ENCODE measurements at places on chromosomes 5 and 9. TPM values are rescaled to one million over a fixed set of nuclear protein-coding genes. Genes with fewer than 3 reads are reported as not detected.

DNA sequence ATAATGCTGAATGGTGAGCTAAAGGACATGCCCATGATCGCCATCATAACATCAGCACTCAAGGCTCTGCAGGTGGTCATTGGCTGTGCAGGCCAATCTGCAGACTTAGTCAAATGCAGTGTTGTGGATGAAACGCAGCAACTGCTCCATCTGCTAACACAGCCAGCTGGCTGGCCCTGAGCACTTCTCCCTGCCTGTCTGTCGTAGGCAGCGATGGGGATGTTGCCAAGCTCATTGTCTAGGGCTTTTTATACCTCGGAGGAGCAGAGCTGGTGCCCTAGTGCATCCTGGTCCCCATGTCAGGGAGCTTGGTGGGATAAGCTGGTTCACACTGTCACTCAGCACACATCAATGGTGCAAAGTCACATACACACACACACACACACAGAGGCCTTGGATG, 189.4 kb downstream of the TENT4A start:
- H3K36me3 ChIP-seq = no peaks in the 10 kb centered on the region
- H3K4me1 ChIP-seq = peaks cover 13% of the 10 kb centered on the region
- H3K27ac ChIP-seq = no peak overlapping the region
- no peak overlapping the region for H3K4me3 ChIP-seq
- H3K27me3 ChIP-seq = no peaks in the 10 kb centered on the region

- peaks cover 2% of the 10 kb centered on the region for H3K27me3 ChIP-seq
- no peaks in the 10 kb centered on the region for H3K36me3 ChIP-seq
- H3K4me1 ChIP-seq = peaks cover 9% of the 10 kb centered on the region
- no peak overlapping the region for H3K4me3 ChIP-seq
- no peak overlapping the region for H3K27ac ChIP-seq
Observed at GRCh38 chr9:131335368-131335755, 45.8 kb downstream of the PLPP7 start.

Gene ANKRD34B
- total RNA-seq = 0.05 TPM

Gene FCN2
- not detected for total RNA-seq

Gene GMCL2
- total RNA-seq = not detected

GRCh38 chr5:19767987-19768386, 220.0 kb downstream of the CDH18 start:
- H3K4me3 ChIP-seq = no peak overlapping the region
- peaks cover 6% of the 10 kb centered on the region for H3K4me1 ChIP-seq
- DNase-seq = no peak
- H3K27ac ChIP-seq = no peak overlapping the region

GRCh38 chr9:72349240-72349639, 15.8 kb downstream of the ZFAND5 start:
- peaks cover 8% of the 10 kb centered on the region for H3K4me1 ChIP-seq
- no peak overlapping the region for H3K4me3 ChIP-seq
- peaks cover 7% of the 10 kb centered on the region for H3K36me3 ChIP-seq
- no peak overlapping the region for H3K27ac ChIP-seq
- H3K27me3 ChIP-seq = no peaks in the 10 kb centered on the region

Gene NR4A3
- total RNA-seq = 0.93 TPM

Gene KCNN2
- 2.7 TPM for total RNA-seq

DNA sequence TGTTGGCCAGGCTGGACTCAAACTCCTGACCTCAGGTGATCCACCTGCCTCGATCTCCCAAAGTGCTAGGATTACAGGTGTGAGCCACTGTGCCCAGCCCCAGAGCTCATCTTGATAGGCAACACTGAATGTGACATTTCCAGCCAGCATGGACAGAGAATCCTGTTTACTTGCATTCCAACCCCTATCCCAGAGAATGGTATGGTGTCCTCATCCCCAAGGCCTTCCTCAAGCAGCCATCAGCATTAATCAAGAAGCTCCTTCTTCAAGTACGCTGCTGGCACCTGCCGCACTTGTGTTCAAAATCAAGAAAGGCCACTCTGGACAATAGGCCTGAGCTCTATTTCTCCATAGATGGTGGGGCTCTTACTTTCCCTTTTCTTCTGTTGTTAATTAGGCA, 40.2 kb downstream of the STARD4 start:
- no peak for DNase-seq
- H3K4me1 ChIP-seq = no peaks in the 10 kb centered on the region
- H3K27me3 ChIP-seq = no peaks in the 10 kb centered on the region
- no peak overlapping the region for H3K4me3 ChIP-seq
- H3K27ac ChIP-seq = no peak overlapping the region
- no peaks in the 10 kb centered on the region for H3K36me3 ChIP-seq

DNA sequence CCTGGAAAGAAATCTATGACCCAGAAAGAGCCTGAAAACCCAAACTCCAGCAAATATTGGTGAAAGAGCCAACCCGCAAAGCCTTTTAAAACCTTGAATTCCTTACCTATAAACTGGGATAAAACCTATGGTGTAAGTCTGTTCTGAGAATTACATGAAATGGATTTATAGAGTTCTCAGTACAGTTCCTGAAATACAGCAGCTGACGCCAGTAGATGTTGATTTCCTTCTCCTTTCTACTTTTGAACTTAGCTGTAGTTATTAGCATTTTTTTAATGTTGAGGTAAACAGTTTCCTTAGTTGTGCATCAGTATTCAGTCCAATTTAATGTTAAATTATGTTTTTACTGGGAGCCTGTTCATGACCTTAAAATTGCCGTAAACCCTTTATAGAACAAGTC, 3.7 kb downstream of the SPIN1 start:
- peaks cover 41% of the 10 kb centered on the region for H3K4me1 ChIP-seq
- peaks cover 13% of the 10 kb centered on the region for H3K27me3 ChIP-seq
- H3K4me3 ChIP-seq = peak overlapping the region; percentile 44
- no peak overlapping the region for H3K27ac ChIP-seq

DNA sequence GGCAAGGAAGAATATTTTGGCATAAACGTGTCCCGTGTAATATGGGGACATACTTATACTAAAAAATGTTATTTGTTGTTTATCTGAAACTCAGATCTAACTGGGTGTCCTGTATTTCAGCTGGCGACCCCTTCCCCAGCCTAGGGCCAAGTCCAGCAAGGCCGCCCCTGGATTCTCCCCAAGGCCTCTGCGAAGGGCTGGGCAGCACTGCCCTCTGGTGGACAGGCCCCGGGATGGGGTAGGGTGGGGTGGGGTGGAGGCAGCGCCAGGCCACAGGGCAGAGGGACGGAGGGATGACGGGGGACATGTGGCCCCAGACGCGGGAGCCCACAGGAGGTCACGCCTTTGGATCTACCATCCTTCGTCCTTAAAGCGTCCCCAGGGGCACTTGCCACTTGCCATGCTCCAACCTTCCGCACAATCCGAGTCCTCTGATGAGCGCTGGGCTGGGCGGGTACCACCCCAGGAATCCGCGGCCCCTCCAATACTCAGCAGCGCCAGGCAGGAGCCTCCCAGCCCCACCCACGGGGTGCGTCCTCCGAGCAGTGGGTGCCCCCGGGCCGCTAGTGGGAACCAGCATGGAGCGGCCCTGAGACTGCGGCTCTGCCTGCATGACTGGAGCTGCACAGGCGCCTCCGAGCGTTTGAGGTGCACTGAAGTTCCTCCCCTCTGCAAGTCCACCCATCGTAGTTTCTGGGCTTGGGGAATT, 7.1 kb upstream of the AGPAT2 start:
- no peak overlapping the region for H3K4me3 ChIP-seq
- H3K36me3 ChIP-seq = no peaks in the 10 kb centered on the region
- H3K27me3 ChIP-seq = peaks cover 3% of the 10 kb centered on the region
- H3K27ac ChIP-seq = no peak overlapping the region

DNA sequence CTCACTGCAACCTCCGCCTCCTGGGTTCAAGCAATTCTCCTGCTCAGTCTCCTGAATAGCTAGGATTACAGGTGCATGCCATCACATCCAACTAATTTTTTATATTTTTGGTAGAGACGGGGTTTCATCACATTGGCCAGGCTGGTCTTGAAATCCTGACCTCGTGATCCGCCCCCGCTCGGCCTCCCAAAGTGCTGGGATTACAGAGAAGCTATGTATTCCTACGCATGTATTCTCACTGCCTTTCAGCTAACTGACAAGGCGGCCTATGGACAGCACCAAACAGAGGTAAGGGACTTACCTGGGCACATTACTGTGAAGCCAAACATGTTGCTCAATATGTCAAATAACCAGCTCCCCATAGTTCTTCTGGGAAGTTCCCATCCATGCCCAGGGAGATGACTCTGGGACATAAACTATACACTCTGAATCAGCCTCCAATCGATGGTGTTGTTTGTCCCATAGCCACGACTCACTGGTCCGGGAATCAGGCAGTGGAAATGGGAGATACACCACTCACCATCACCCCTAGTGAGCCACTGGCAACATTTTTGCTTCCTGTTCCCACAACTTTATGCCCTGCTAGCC, 114.6 kb downstream of the SYK start:
- no peak overlapping the region for H3K27ac ChIP-seq
- DNase-seq = no peak
- no peaks in the 10 kb centered on the region for H3K4me1 ChIP-seq
- H3K36me3 ChIP-seq = no peaks in the 10 kb centered on the region
- no peaks in the 10 kb centered on the region for H3K27me3 ChIP-seq

GRCh38 chr5:119743927-119744326, 114.6 kb downstream of the FAM170A start:
- H3K4me3 ChIP-seq = no peak overlapping the region
- H3K4me1 ChIP-seq = no peaks in the 10 kb centered on the region
- H3K36me3 ChIP-seq = no peaks in the 10 kb centered on the region
- no peak overlapping the region for H3K27ac ChIP-seq

DNA sequence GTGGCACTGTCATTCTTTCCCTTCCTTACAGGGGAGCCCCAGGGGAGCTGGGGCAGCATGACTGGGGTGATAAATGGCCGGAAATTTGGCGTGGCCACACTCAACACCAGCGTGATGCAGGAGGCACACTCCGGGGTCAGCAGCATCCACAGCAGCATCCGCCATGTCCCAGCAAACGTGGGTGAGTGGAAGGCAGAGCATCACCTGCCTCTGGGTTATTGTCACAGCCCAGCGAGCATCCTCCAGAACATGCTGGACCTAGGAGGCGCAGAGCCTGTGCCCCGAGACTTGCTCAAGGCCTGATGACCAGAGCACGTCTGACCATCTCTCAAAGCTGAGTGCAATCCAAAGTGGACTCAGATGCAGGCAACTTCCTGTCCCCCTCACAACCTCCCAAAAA, 22.2 kb upstream of the ASS1 start:
- no peaks in the 10 kb centered on the region for H3K36me3 ChIP-seq
- peaks cover 12% of the 10 kb centered on the region for H3K27me3 ChIP-seq
- no peak for DNase-seq
- H3K4me1 ChIP-seq = peaks cover 11% of the 10 kb centered on the region
- H3K27ac ChIP-seq = no peak overlapping the region
- no peak overlapping the region for H3K4me3 ChIP-seq

DNA sequence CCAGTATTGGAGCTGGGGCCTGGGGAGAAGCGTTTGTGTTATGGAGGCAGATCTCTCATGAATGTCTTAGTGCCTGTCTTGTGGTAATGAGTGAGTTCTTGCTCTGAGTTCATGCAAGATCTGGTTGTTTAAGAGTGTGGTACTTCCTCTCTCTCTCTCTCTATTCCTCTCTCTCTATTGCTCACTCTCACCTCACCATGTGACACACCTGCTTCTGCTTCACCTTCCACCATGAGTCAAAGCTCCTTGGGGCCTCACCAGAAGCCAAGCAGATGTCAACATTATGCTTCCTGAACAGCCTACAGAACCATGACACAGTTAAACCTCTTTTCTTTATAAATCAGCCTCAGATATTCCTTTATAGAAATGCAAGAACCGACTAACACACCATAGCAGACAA, 242.7 kb upstream of the ADRA1B start:
- H3K4me3 ChIP-seq = no peak overlapping the region
- no peak for DNase-seq
- no peak overlapping the region for H3K27ac ChIP-seq
- H3K36me3 ChIP-seq = no peaks in the 10 kb centered on the region

DNA sequence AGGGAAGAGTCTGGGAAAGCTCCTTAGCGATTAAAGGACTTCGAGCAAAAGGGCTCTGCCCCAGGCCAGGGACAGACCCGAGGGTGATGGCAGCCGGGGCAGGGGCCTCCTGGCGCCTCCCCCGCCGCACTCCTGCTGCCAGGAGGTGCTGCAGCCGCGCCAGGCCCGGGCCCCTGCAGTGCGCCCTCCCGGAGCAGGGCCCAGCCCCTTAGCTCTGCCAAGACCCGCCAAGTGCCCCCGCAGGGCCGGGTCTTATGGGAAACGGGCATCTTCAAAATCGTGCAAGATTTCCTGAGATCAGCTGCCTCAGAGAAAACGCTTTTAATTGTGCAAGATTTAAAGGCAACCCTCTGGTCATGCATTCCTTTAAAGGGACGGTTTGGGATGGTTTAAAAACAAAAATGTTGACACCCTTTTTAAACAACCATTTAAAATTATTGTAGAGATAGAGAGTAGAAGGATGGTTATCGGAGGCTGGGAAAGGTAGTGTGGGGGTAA, 52.4 kb downstream of the CDC14B start:
- no peak overlapping the region for H3K27ac ChIP-seq
- H3K4me1 ChIP-seq = peaks cover 13% of the 10 kb centered on the region
- DNase-seq = no peak
- H3K36me3 ChIP-seq = no peaks in the 10 kb centered on the region
- H3K4me3 ChIP-seq = peak overlapping the region; percentile 79

- H3K27me3 ChIP-seq = peaks cover 5% of the 10 kb centered on the region
- DNase-seq = no peak
- no peak overlapping the region for H3K4me3 ChIP-seq
- H3K4me1 ChIP-seq = no peaks in the 10 kb centered on the region
- H3K36me3 ChIP-seq = peaks cover 3% of the 10 kb centered on the region
- no peak overlapping the region for H3K27ac ChIP-seq
Observed at GRCh38 chr9:101639785-101640665, 45.3 kb upstream of the PPP3R2 start.

- no peak overlapping the region for H3K4me3 ChIP-seq
- H3K36me3 ChIP-seq = no peaks in the 10 kb centered on the region
- DNase-seq = no peak
- no peaks in the 10 kb centered on the region for H3K4me1 ChIP-seq
- no peak overlapping the region for H3K27ac ChIP-seq
Observed at GRCh38 chr5:164472165-164472564, 966.7 kb downstream of the MAT2B start.

- H3K4me1 ChIP-seq = peaks cover 28% of the 10 kb centered on the region
- no peak overlapping the region for H3K27ac ChIP-seq
- peaks cover 3% of the 10 kb centered on the region for H3K27me3 ChIP-seq
- H3K4me3 ChIP-seq = no peak overlapping the region
- H3K36me3 ChIP-seq = no peaks in the 10 kb centered on the region
- DNase-seq = no peak
Observed at GRCh38 chr5:155270725-155271124, 257.2 kb downstream of the KIF4B start.

- peaks cover 15% of the 10 kb centered on the region for H3K4me1 ChIP-seq
- H3K27me3 ChIP-seq = peaks cover 2% of the 10 kb centered on the region
- no peak overlapping the region for H3K27ac ChIP-seq
- no peak overlapping the region for H3K4me3 ChIP-seq
Observed at GRCh38 chr5:157911568-157911967, 52.6 kb upstream of the CLINT1 start.

- peaks cover 24% of the 10 kb centered on the region for H3K4me1 ChIP-seq
- no peaks in the 10 kb centered on the region for H3K36me3 ChIP-seq
- H3K27ac ChIP-seq = no peak overlapping the region
- DNase-seq = no peak
- peaks cover 56% of the 10 kb centered on the region for H3K27me3 ChIP-seq
Observed at GRCh38 chr9:131012396-131012917, 3.5 kb downstream of the LAMC3 start.

Data from neural crest cell (in vitro differentiated cells).